Immature natural killer cell (primary cell): ENCODE measurements at places on chromosomes 4 and X.

DNA sequence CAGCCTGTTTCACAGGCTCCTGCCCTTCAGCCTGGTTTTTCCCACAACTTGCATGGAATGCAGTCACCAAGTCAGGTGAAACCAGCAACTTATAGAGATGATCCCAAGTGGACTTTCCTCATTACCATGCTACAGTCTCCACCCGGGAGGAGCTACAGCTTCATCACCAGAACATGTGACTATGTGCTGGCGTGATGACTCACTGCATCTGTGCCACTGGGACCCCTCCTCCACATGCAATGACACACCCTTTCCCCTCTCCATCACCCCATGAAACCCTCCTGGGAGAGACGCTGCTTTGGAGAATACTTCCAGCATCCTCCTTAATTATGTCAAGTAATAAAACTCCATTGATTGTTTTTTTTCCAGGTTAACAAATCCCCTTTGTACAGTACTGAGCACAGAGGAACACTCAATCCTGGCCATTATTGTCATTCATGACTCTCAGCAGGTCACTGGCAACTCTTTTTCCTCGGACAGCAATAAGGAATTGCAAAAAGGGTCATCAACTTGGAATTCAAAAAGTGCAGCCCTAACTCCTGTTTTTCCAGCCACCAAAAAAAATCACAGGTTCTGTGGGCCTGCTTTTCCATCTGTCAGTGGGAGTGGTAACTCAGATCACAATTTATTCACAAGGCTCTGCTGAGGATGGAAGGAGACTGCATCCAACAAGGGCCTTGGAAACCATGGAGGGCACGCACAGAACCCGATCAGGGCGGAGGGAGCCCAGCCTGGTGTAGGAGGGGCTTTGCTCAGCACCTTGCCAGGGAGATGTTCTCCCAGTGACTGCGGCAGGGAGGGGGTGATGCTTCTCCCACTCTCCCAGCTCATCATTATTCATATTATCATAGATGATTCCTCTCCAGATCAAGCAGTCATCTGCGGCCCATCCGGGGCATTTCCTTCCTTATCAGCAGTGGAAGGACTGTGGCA is 17.4 kb downstream of the QDPR start:
- DNase-seq = no peak

GRCh38 chr4:139740121-139740520 is 74.5 kb downstream of the MGST2 start:
- DNase-seq = no peak

DNA sequence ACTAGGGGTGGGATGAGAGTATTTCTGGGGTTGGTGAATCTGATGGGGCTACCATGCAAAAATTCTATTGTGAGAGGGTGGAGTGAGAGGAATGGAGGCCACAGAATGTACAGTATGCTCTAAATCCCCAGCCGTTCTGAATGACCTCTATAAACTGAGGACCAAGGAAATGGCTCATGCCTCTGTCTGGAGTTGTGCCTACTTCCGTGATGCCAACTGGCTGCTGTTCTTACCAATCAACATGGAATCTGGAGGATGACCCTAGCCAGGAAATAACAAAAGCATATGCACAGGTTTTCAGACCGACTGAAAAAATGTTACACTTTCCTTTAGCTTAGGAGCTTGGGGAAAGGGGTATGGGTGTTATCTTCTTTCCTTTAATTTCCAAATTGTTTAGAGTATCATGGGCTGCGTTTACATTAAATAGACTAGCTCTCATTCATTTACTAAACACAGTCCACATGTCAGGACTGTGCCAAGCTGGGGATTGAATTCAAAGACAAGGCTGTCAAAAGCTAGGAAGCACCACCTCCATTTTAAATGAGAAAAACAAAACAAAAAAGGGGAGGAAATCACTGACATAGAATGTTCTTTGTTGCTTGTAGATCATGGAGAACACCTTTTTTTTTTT is 20.2 kb upstream of the CCKAR start:
- DNase-seq = no peak

GRCh38 chr4:140152751-140153418 is 1.1 kb downstream of the MAML3 start:
- DNase-seq = peak; percentile 27

DNA sequence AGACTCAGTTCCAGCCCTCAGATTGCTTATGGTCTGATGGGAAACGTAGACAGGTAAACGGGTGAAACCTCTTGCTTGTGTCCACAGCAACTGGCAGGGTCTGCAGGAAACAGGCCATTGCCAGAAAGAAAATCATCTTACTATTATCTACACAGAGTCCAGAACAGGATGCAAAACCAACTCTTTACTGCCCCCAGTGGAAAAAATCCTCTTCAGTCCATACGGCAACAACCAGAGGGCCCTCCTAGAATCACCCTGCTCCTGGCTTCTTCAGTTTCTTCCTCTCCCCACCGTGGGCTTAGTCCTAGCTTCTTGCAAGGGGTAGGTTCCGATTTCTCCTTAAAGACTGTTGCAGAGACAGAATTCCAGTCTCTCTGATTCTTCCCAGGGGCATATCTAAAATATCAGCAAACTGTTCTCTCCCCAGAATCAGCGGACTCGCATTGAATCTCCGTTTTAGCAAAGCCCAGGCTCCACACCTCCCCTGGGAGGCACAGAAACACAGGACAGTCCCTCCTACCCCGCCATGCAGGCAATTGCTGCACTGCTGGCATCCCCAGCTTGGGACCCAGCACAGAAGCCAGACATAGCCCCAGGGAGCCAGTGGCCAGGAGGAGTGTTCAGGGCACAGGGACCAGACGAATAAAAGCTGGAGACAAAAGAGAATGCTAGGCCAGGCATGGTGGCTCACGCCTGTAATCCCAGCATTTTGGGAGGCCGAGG is 41.0 kb upstream of the SH3RF1 start:
- peak; percentile 32 for DNase-seq

DNA sequence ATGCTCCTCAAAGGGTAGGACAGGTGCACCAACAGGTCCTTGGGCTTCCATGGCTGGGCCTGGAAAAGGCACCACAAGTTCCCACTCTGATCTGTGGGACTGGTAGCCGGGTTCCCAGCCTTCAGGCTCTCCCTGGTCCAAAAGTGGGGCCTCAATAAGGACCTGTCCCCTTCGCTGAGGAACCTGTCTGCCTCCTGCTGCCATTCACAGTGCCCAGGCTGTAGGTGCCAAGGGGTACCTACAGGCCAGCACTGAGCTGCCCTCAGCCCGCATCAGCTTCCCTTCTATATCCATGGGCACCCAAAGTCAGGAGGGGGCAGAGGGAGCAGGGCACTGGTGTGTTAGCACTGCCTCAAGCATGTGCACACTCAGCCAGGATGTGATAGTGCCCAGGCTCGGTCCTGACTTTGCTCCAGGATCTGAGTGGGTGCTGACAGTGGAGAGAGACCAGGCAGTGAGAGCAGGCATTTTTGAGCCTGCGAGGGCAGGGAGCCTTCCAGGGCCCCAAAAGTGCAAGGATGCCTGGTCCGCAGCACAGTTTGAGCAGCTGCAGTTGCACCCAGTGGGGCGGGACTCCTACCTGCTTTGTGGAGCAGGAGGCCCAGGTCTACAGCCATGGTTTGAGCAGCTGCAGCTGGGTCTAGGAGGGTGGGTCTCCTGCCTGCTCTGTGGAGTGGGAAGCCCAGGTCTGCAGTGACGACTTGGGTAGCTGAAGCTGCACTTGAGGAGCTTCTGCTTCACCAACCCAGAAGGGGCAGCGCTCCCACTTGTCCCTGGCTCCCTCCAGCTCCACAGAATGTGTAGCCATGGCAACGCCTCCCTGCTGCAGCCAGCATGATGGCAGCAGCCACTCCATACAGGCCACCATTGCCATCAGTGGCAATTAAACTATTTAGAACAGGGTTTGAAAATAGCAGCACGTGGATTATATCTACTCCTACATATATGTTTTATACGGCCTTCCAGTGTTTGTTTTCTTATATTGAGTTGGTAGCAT is 376.4 kb downstream of the KCTD8 start:
- DNase-seq = no peak

DNA sequence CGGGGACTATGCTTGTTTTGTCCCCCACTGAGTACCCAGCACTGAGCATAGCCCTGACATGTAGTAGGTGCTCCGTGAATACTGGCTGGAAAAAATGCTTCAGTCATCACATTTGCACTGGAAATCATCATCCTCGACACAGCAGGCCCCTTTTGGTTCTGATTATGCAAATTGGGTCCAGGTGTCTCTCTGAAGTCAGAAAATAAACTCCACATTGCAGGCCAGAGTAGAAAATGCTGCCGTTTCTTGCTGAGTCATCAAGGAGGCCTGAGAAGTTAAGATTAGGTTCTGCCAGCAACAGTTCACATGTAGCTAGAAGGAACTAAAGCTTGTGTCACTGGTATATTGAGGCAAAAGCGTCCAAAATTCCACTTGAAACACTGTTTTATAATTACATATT is 15.0 kb upstream of the STK32B start:
- no peak for DNase-seq

GRCh38 chrX:45400027-45400779 is 199.5 kb upstream of the DIPK2B start:
- DNase-seq = no peak

DNA sequence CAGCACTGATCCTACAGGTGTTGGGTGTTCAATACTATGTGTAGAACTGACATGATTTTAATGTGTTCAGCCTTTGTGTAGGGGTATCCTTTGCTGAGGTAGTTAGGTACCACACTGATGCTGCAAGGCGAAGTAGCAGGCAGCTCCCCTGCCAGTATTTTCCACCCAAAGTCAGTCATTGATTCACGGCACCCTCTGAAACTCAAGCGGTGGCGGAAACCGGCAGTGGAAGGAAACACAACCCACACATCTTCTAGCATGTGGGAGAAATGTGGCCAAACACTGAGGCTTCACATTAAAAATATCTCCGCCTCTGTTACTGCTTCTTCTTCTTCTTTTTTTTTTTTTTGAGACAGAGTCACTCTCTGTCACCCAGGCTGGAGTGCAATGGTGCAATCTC is 126.3 kb downstream of the AASDH start:
- peak; percentile 23 for DNase-seq

DNA sequence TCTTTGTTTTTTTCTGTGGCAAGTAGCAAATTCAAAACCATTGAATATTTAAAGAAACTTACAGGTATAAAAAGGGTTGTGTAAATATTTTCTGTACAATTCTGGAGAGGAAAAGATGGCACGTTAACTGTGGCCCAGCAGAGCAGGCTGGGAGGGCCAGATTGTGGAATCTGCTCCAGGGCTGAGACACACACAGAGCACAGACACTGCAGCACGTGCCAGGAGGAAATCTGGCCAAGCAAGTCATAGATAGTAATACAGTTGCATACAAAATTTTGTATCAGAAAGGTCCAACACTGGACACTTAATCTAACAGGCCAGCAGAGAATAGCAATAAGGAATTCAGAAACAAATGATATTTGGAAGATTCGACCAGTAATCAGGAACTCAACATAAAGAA is 763.7 kb downstream of the PDHA2 start:
- no peak for DNase-seq

GRCh38 chr4:104507112-104507511 is 12.4 kb upstream of the CXXC4 start:
- no peak for DNase-seq

DNA sequence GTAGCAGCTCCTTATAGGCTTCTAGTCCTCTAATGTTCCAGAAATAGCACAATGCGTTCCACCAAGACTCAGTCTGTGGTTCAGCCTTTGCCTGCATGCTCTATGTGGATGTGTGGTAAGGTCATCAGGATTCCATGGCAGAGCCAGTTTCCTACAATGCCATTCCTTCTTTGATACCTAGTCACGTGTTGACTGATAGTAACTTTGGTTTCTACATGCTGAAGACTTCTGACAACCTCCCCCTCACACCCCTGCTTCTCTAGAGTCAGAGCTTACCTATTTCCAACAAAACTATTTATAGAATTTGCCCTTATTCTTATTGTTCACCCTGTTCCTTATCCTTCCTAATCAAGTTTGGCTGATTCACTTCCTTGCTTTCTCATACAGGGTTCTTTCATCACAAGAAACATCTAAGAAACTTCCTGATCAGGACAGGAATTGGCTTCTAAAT is 81.1 kb downstream of the CT47B1 start:
- DNase-seq = no peak

DNA sequence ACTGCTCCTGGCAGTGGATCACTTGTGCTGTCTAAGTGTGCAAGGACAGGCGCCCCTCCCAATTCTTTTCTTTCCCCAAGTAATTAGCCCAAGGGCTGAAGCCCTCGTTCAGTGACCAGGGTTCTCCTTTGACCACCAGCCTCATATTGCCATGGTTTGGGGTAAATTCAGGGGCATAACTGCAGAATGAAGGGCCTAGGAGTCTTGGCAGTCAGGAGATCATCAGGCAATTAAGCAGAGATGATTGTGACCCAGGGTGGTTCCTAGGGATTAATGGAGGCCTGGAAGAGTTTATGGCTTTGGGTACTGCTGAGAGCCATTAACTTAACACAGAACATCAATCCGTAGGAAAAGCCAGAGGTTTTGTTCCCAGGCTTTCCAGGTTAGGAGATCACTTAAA is 170.7 kb downstream of the PTTG2 start:
- DNase-seq = no peak
